ENCODE measurements at places on chromosomes 3 and 15. TPM values are rescaled to one million over a fixed set of nuclear protein-coding genes. Genes with fewer than 3 reads are reported as not detected.

Gene IL5RA
- polyA plus RNA-seq, result 1.7 TPM

DNA sequence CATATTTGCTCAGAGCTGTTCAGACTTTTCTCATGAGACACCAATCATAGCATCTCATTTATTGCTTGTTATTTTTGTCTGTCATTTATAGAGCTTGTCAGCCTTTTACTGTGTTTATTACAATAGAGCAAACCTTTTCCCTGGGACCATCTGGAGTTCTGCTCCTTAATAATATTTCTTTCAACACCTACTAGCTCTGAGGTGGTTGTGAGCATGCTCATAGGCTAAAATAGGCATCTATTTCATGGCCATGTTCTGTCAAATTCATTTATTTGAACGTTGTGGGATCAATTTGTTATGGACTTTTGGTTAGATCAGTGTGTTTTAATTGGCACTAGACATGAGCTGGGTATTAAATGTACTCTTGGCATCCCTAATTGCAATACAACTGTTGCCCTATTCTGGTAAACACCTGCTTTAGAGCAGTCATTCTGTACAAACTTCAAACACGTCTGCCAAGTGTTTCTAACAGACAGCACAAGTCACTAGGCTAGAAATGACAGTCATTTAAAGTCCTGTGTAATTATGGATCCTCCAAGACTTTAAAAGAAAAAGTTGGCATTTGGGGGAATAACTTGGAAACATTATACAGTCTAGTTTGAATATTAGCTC, 766.3 kb downstream of the ZNF385D start:
- no peaks in the 10 kb centered on the region for H3K27me3 ChIP-seq
- H3K36me3 ChIP-seq, result peaks cover 4% of the 10 kb centered on the region
- no peak overlapping the region for H3K4me3 ChIP-seq
- no peaks in the 10 kb centered on the region for H3K4me1 ChIP-seq
- H3K27ac ChIP-seq, result no peak overlapping the region

DNA sequence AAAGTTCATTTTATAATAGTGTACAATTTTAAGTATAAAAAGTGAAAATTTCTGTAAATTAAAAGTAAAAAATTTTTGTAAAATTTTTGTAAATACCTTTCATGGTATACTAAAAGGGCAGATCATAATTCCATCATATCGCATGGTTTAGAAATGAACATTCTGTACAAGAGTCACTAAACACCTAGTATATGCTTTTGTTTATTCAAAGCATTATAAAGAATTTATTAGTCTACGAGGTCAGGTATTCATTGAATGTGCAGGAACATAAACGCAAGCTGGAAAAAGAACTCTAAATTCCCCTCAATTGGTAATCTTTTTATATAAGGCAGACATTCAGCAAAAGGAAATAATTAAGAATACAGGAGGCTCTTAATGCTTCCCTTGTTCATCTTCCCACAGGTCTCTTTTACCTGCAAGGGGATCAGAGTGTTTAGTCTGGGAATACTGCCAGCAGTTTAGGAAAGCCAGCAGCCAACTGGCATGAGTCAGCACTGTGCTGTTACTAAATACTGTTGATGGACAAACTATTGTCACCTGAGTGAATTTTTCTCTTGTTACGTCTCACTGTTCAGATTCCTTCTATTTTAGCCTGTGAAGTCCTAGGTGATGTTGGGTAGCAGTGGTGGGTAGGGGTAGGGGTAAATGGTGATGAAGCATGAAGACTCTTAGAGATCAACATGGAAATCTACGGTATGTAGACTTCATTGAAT, 70.1 kb downstream of the UQCC5 start:
- peaks cover 95% of the 10 kb centered on the region for H3K36me3 ChIP-seq
- no peak for DNase-seq
- no peak overlapping the region for H3K4me3 ChIP-seq
- no peaks in the 10 kb centered on the region for H3K27me3 ChIP-seq
- H3K4me1 ChIP-seq, result peaks cover 11% of the 10 kb centered on the region

DNA sequence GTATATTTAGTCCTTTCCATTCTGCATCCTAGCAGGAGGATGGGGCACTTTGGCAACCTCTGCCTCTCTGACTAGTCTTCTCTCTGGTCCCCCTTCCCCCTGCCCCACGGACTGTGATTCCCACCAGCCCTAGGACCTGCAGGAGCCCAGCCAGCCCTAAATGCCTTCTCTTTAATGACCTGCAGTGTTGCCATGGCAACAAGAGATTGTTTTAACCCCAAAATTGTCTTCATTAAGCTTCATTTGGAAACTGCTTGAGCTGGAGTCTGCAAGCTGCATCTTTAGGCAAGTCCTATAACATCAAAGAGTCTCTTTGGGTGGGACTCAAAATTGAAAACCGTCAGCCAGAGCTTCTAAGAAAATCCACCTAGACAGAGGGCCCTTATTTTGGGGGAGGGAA, 59.7 kb upstream of the ANKRD34C start:
- no peaks in the 10 kb centered on the region for H3K4me1 ChIP-seq
- H3K27me3 ChIP-seq, result peaks cover 28% of the 10 kb centered on the region
- H3K4me3 ChIP-seq, result no peak overlapping the region
- DNase-seq, result no peak
- H3K27ac ChIP-seq, result no peak overlapping the region
- no peaks in the 10 kb centered on the region for H3K36me3 ChIP-seq

GRCh38 chr15:61227269-61227949, 1.7 kb downstream of the RORA start:
- peaks cover 13% of the 10 kb centered on the region for H3K4me1 ChIP-seq
- peaks cover 37% of the 10 kb centered on the region for H3K27me3 ChIP-seq
- no peaks in the 10 kb centered on the region for H3K36me3 ChIP-seq
- no peak overlapping the region for H3K27ac ChIP-seq

DNA sequence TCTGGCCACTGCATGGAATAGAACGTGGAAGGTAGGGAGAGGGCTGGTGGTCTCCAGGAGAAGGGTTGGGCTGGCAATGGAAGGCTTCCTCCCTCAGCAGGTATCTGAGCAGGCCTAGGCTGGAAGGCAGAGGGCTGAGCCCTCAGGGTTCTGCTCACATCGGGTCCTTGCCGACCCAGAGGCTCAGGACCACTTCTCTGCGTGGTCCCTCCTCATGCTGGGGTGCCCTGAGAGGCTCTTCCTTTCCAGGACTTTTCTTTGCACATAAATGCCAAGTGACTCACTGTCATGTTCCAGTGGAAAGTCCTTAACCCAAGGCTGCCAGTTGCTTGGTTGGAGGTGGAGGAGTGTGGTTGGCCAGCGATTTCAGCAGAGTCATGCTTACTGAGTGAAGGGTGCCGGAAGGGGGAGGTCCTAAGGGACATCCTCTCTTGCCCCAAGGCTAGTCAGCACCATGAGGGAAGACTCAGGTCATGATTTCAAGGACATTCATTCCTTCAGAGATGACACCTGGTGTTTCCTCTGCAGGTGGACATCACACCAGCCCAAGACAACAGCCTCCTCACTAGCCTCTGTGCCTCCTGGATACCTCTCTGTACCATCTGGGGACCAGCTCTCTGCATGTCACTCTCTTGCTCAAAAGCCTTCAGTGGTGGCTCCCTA, 8.2 kb downstream of the SLC6A6 start:
- no peaks in the 10 kb centered on the region for H3K27me3 ChIP-seq
- H3K27ac ChIP-seq, result no peak overlapping the region
- H3K4me1 ChIP-seq, result peaks cover 53% of the 10 kb centered on the region
- DNase-seq, result no peak
- H3K36me3 ChIP-seq, result no peaks in the 10 kb centered on the region

Measured in naive thymus-derived CD8-positive, alpha-beta T cell (primary cell).